ENCODE measurements at places on chromosomes 6 and 20.

- DNase-seq = no peak
Measured at GRCh38 chr6:72132851-72133250, 246.5 kb downstream of the RIMS1 start.

- DNase-seq = no peak
Measured at GRCh38 chr6:72246926-72247325, 360.6 kb downstream of the RIMS1 start.

- DNase-seq = no peak
Measured at GRCh38 chr6:1497761-1498105, 108.4 kb downstream of the FOXF2 start.

DNA sequence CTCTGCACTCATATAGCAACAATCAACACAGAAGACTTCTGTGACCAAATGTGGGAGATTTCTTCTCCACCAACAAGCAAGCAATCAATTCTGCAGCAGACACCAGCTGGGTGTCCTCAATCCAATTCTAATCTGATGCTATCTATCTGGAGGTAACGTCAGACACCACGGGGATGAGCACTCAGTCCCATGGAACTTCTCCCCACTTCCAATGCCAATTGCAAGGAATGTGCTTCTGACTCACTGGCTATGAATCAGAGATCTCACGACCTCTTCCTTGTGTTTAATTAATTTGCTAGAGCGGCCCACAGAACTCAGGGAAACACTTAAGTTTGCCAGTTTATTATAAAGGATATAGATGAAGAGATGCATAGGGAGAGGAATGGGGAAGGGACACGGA lies 103.5 kb upstream of the SIRPG start:
- DNase-seq = no peak

GRCh38 chr6:12150812-12151432 lies 138.8 kb downstream of the HIVEP1 start:
- DNase-seq = peak; percentile 73

GRCh38 chr6:117938311-117938995 lies 31.4 kb downstream of the SLC35F1 start:
- DNase-seq = no peak

DNA sequence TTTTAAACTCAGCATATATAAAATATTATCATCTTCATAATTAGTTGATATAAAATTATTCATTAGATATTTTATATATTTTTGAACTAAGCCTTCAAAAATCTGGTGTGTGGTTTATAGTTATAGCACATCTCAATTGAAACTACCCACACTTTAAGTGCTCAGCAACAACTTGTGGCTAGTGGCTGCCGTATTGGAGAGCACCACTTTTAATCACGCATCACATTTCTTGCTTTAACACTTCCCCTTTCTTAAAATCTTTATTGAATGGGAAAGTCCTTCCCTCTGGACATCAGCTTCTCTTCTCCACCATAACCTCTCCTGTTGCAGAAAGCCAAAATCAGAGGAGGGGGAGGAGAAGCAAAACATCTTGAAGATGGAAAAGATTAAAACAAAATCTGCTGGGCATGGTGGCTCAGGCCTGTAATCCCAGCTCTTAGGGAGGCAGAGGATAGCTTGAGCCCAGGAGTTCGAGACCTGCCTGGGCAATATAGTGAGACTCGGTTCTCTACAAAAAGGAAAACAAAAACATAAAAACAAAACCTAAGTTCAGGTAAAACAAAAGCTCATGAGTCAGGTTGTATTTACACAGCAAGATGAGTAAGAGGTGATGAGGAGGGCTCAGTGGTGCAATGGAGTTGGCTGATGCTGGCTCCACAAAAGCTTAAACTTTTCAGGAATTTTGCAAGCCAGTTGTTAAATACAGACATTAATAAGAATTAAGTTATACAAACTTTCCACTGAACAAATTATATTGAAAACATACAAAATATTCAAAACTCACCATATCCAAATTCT lies 237.0 kb upstream of the SUPT3H start:
- no peak for DNase-seq

- DNase-seq = no peak
Measured at GRCh38 chr6:119303164-119303887, 46.2 kb downstream of the MAN1A1 start.

GRCh38 chr6:52724042-52724405 lies 39.3 kb downstream of the GSTA2 start:
- no peak for DNase-seq

- no peak for DNase-seq
Measured at GRCh38 chr6:25035174-25035511, 99.4 kb upstream of the RIPOR2 start.

DNA sequence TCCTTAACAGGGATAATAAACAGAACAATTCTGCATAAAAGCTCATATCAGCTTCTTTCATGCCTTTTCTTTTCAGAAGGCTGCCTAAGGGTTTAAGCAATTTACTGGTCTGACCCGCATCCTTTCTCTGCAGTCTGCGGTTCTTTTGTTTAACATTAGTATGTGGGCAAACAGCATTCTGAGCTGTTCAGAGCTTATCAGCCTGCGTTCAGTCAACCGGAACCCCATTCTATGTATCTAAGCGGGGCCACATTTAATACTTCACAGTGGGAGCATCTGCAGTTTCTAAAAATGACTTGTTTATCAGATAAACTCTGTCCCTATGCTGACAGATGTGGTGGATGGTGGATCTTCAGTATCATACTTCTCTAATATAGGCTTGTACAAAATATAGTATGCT lies 758.9 kb upstream of the MMS22L start:
- no peak for DNase-seq

DNA sequence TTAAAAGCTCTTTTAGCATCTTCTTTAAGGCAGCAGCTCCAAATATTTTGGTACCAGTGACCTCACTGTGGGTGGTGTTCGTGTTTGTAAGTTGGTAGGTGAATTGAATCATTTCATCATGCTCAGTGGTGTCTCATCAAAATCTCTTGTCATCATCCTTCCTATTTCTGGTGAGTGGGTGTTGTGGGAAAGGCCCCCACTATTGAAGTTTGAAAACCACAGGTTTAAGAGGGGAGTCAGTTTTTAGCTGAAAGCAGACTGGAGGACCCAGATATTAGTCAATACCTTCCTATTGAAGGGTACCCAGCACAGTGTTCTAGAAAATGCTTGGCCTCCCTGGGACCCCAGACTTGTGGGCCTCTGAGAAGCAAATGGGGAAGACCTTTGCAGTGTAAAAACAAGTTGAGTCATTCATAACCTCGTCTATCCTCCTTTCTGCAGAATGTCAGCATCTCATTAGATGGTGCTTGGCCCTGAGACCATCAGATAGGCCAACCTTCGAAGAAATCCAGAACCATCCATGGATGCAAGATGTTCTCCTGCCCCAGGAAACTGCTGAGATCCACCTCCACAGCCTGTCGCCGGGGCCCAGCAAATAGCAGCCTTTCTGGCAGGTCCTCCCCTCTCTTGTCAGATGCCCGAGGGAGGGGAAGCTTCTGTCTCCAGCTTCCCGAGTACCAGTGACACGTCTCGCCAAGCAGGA lies 3.7 kb downstream of the PIM1 start:
- DNase-seq = peak; percentile 82

GRCh38 chr6:119027465-119027864 lies 51.0 kb downstream of the FAM184A start:
- DNase-seq = no peak

- no peak for DNase-seq
Measured at GRCh38 chr6:148790817-148791216, 44.0 kb downstream of the UST start.

DNA sequence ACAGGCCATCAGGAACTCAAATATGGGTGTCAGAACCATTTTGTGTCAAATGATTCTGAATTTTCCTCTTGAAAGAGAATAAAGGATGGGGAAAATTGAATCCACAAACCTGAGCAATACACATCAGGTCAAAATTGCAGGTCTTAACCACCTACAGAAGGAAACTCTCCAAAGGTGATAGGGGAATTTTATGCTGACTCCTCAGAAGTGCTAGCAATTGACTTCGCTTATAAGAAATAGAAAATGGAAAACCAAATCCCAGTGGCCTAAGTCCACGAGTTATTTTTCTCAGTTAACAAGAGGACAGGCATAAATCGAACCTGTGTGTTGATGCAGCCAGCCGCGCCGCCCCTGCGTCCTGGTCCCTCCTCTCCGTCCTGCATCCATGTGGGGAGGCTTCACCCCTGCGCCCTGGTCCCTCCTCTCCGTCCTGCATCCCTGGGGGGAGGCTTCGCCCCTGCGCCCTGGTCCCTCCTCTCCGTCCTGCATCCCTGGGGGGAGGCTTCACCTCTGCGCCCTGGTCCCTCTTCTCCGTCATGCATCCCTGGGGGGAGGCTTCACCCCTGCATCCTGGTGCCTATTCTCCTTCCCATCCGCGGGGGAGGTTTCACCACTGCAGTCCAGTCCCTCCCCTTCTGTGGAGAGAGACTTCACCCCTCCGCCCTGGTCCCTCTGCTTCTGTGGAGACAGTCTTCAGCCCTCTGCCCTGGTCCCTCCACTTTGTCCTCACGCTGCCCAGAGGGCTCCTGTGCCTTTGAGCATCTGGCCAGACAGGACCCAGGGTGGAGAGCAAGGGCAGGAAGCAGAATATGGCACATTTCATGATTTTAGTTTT lies 230.3 kb downstream of the SMOC2 start:
- DNase-seq = no peak

DNA sequence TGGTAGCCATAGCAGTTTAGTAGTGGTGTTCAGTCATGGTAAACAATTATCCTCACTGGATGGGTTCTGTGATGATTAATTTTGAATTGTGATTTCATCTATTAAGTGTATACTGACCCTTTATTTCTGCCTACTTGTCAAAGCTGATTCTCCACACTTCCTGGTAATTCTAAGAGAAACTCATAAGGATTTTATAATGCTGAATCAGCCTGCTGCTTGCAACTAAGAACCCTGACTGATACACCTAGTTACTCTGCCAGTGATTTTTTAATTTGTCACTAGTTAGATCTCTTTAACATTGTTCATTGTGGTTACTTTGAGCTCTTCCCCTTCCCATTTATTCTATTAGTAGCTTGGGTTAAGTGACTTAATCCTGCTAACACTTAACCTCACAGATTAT lies 8.6 kb downstream of the CDC40 start:
- no peak for DNase-seq

DNA sequence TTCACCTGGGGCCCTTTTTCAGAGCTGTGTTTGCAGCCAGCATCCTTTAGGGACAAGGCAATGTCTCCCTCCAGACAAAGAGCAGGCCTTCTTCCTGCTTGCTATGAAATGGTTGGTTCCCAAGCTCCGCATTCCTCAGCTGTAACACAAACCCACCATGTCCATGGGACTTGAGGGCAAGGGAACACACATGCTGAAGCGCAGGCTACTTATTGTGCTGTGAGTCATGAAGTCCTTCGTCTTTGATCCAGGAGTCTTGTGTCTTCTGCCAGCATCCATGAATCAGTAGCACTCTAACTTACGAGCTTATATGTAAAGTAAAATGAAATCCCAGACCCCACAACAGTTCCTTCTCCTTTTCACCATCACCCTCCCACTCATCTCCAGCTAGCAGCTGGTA lies 59.0 kb downstream of the ANKRD60 start:
- DNase-seq = no peak

GRCh38 chr6:148693882-148694484 lies 52.8 kb upstream of the UST start:
- DNase-seq = no peak

- no peak for DNase-seq
Measured at GRCh38 chr6:118220429-118221128, 313.5 kb downstream of the SLC35F1 start.

GRCh38 chr20:47097691-47098622 lies 203.3 kb downstream of the EYA2 start:
- DNase-seq = no peak

- DNase-seq = no peak
Measured at GRCh38 chr6:5174756-5175549, 85.8 kb downstream of the LYRM4 start.

DNA sequence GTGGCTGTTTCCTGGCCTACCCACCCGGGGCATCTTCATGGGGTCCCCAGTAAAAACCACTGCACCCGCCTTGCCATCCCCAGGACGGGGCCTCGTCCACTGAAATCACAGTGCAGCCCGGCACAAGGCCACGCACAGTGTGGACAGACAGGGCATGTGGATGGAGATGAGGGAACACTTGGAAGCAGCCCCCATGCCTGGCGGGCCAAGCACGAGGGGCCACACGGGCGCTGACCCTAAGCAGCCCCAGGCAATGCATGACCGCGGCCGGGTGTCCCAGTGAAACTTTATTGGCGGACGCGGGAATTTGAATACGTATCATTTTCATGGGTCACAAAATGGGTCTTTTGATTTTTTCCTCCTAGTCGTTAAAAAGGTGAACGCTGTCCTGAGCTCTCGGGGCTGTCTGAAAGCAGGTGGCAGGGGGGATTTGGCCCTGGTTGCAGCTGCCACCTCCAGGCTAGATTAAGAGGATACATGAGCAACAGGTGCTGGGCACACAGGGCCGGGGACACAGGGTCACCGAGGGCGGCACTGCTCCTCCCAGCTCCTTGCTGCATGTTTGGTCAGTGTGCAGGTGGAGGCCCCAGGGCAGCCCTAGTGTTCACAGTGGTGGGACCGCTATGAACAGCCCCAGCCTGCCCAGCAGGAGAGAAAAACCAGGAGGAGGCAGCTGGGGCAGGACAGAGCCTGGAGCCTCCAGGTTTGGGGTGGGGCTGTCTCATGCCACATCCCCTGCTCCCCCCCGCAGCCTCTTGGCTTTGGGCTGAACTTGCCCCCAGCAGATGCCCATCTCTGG lies 74.9 kb upstream of the SLCO4A1 start:
- DNase-seq = no peak

DNA sequence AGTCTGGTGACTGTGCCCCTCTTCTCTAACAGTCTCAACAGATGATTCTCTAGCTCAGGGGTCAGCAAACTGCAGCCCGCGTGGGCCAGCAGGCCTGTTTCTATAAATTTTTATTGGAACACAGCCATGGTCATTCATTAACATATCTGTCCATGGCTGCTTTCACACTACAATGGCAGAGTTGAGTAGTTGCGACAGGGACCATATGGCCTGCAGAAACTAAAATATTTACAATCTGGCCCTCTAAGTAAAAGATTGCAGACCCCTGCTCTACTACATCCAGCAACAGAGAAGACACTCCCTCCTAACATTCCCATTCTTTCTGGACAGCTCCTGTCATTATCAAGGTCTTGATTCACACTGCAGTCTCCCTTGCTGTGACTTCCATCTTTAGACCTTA lies 45.2 kb downstream of the PLAGL2 start:
- no peak for DNase-seq

GRCh38 chr6:24911796-24912382 lies 23.9 kb downstream of the RIPOR2 start:
- no peak for DNase-seq

- no peak for DNase-seq
Measured at GRCh38 chr6:123074616-123075015, 78.6 kb downstream of the CLVS2 start.

DNA sequence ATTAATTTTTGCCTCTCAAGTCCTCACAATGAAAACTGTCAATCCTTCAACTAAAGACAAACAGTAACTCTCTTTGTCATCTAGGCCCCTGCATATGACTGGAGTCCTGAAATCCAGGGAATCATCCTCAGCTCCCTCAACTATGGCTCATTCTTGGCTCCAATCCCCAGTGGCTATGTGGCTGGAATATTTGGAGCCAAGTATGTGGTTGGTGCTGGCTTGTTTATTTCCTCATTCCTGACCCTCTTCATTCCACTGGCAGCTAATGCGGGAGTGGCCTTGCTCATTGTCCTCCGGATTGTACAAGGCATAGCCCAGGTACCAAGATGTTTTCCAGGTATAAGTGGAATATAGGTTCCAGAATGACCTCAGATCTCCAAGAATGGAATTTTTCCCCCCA lies 15.4 kb downstream of the SLC17A4 start:
- DNase-seq = no peak

Data from activated effector memory CD4-positive, alpha-beta T cell treated with anti-CD3 and anti-CD28 coated beads, Interleukin-2, amount 50 U/mL, for 16 hours (primary cell).